ENCODE measurements at places on chromosomes 16 and 17.

- no peak for DNase-seq
Observed at GRCh38 chr17:14688134-14688533, 387.3 kb downstream of the HS3ST3B1 start.

GRCh38 chr17:66313995-66314659 lies 11.7 kb downstream of the PRKCA start:
- DNase-seq: no peak

DNA sequence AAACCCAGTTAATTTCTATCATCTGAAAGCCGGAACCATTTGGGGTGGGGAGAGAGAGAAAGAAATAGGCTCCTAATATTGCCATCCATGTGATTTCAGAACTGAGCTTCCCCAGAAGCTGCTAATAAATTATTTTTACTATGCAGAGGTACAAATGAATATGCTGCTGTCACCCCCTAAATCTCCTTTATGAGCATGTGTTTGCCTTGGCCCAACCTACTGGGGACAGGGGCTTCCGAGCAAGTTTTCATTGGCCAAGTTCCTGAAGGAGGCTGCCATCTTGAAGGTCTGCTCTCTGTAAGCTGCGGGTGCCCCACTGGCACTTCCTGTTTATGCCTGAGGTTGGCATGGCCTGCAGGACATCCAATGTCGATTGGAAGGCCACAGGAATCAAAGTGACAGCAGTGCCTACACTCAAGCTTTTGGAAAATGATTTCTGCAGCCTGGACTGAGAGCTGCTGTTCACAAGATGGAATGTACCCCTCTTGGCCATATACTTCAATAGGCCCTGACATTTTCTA lies 194.7 kb downstream of the XYLT1 start:
- DNase-seq: no peak

DNA sequence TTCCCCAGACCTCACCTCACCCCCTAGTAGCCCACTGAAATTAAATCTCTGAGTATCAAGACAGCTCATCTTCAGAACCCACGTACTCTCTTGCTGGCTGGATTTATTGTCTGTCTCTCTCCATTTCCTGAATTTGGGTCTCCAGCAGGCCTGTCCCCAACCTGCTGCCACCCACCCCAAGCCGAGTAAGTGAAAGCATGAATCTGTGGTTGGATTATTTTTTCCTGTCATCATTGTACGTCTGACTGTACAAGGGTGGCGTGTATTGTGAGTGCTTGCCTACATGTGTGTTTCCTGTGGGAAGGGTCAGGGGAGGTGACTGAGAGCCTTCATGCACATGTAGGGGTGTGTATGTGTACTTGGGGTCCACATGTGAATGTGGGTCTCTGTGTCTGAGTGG lies 5.4 kb downstream of the TNP2 start:
- no peak for DNase-seq

DNA sequence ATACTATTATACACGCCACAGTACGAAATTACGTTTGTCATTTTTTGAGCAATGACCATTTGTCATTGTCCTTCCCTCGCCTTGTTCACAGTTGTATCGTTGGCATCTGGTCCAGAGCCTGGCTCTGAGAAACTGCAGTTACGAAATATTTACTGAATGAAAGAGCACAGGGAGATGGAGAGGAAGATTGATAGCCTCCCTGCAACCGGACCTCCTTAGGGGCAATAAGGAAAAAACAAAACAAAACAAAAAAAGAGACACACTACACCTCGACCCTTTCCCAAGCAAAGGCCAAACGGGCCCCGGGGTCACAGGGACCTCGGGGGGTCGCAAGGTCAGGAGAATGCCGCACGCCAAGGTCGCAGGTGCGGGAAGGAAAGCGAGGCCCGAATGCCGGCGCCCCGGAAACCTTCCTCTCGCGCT lies 857 bp downstream of the GOT2 start:
- DNase-seq: no peak

GRCh38 chr17:31568539-31568938 lies 177.1 kb downstream of the RAB11FIP4 start:
- DNase-seq: no peak

GRCh38 chr16:73220836-73221235 lies 172.9 kb upstream of the ZFHX3 start:
- no peak for DNase-seq

DNA sequence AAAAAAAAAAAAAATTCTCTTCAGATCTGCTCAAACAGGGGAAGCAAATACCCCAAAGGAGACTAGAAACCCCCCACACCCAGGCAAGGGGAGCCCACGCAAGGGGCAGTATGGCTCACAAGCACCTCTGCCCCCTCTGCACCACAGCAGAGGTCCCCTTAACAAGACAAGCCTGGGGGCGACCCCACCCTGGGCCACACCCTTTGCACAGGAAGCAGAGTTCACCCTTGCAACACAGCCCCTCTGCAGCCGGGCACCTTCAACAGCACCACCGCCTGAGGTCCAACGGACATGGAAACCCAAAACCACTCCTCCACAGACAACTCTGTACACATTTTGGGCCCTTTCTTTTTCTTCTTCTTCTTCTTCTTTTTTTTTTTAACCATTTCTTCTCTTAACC lies 12.8 kb downstream of the AXIN1 start:
- DNase-seq: no peak

GRCh38 chr17:59311051-59311468 lies 20.4 kb upstream of the YPEL2 start:
- no peak for DNase-seq

GRCh38 chr17:2030779-2031163 lies 818 bp downstream of the DPH1 start:
- DNase-seq: no peak

GRCh38 chr16:81838794-81839193 lies 59.7 kb downstream of the PLCG2 start:
- DNase-seq: no peak

- no peak for DNase-seq
Observed at GRCh38 chr16:11238272-11239202, 17.5 kb downstream of the SOCS1 start.

DNA sequence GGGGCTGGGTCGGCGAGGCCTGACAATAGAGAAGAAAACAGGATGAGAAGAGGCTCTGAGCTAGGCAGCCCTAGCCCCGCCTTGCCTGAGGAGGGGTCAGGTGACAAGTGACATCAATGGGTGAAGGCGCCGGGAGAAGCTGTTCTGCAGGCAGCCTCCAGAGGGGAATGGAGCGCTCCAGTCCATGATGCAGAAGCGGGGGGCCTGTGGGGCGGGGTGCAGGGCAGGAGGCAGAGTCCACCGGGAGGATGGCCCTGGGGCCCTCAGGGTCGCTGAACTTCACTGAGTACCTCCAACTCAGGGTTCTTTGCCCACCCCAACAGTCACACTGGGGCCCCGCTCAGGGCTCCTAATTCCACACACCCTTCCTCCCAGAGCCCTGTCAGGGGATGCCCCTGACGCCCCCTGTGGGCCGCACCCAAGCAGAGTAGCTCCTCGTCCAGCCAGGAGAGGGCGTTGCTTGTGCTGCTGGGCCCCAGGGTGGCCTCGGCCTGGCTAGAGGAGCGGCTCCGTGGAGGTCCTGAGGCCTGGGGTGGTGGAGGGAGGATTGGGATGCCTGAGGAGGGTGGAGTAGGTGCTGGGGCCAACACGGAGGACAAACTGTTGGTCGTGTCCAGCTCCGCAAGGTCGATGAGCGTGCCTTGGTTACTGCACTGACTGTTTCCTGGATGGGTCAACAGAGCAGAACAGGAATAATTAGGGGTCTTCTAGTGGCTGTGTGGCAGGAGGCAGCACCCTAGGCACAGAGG lies 20.8 kb downstream of the GGA3 start:
- peak; percentile 20 for DNase-seq

- DNase-seq: no peak
Observed at GRCh38 chr16:49498264-49498663, 124.7 kb downstream of the C16orf78 start.

GRCh38 chr17:28842282-28843012 lies at the start of gene FAM222B:
FAM222B (minus strand) TSS chr17:28842790; CDS start chr17:28766667, 76,123 bp downstream.
- DNase-seq: peak; percentile 76

DNA sequence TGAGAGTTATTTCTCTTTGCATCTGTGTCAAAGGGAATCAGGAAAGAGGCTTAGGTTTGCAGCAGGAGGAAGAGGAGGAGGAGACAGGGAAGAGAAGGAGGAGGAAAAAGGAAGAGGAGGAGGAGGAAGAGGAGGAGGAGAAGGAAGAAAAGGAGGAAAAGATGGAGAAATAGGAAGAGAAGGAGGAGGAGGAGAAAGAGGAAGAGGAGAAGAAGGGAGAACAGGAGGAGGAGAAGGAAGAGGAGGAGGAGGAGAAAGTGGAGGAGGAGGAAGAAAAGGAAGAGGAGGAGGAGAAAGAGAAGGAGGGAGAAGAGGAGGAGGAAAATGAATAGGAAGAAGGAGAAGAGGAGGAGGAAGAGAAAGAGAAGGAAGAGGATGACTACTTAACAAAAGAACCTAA lies 459.1 kb downstream of the GRIN2A start:
- no peak for DNase-seq

DNA sequence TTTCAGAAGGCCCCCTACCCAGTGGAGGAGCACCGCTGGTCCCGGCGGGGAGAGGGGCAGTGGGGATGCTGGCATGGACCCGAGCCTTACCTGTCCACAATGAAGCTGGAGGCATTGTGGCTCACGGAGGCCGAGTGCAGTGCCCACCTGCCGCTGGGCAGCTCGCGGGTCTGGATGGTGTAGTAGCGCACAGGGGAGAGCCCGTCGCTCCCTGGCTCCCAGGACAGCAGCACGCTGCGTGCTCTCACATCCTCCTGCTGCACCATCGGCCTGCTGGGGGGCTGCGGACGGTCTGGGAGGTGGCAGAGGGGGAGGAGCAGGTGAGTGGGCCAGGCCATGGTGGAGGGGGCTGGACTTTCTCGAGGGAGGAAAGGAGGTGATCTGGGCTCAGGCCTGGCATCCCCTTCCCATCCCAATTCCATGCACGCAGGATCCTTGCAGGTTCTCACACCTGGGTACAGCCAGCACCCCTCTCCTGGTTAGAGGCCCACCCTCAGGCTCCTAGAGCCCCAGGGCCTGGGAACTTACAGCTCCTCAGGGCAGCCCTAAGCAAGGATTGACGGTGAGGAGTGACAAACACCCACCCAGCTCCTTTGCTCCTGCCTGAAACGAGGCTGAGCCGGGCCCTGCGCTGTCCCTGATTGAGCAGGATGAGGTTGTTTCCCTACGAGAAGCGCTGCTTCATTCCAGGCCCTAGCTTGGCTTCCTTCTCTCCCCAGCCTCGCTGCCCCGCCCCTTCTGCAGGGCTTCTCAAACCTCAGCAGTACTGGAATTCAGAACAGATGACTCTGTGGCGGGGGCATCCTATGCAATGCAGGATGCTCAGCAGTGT lies 76.2 kb upstream of the CDC42EP4 start:
- DNase-seq: no peak

DNA sequence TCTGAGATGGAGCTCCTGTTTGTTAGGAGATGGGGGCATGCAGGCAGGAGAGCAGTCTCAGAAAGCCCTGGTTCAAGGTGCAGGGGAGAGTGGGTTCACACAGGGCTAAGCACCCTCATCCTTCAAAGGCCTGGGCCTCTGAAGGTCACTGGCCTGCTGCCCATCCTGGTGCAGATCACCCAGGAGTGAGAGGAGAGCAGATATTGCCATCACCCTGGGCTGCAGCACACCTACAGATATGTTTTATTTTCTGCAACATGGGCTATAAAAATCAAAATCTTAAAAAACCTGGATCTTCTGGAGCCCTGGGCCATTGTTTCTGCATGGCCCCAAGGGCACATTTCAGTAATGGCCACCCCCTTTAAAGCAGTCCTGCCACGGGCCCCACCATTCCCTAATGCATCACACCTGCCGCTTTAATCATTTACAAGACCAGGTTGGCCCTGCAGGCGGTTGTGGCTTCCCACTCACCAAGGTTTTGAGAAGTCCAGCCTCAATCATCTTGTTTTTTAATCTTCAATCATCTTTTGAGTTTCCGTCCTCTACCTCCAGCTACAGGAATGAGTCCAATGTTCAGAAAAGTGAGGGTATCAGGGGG lies 20.4 kb upstream of the NUP93 start:
- DNase-seq: no peak

DNA sequence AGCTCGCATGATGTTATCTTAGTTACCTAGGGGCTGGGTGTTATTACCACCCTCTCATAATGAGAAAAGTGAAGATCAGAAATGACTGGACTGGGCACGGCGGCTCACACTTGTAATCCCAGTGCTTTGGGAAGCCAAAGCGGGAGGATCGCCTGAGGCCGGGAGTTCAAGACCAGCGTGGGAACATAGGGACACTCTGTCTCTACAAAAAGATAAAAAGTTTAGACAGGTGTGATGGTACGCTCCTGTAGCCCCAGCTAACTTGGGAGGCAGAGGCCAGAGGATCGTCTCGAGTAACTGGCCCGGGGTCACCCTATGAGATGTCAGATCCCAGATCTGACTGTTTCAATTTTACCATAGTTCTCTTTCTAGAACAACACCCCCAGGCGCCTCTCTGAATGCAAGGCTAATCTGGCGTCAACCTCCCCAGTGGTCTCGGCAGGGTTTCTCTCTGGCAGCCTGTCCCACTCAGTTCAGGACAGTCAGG lies 1.9 kb upstream of the CCDC102A start:
- DNase-seq: no peak

GRCh38 chr16:2278272-2278608 lies 10.3 kb upstream of the RNPS1 start:
- no peak for DNase-seq

- no peak for DNase-seq
Observed at GRCh38 chr17:29212681-29213121, 32.5 kb upstream of the MYO18A start.

DNA sequence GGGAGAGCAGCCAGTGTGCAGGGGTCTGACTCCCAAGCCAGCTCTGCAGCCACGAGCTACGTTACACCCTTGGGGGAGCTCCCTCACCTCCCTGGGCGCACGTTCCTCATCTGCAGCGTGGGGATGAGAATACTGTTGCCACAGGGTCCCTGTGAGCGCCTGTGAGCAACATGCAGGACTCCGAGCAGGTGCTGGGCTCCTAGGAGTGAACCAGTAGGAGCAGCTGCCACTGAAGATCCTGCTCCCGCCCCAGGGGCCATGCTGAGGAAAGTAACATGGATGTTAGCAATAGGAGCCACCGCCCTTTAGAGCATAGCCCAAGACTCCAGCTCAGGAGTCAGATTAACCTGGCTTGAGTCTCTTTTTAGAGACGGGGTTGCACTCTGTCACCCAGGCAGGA lies 15.9 kb downstream of the DNAAF1 start:
- DNase-seq: no peak

DNA sequence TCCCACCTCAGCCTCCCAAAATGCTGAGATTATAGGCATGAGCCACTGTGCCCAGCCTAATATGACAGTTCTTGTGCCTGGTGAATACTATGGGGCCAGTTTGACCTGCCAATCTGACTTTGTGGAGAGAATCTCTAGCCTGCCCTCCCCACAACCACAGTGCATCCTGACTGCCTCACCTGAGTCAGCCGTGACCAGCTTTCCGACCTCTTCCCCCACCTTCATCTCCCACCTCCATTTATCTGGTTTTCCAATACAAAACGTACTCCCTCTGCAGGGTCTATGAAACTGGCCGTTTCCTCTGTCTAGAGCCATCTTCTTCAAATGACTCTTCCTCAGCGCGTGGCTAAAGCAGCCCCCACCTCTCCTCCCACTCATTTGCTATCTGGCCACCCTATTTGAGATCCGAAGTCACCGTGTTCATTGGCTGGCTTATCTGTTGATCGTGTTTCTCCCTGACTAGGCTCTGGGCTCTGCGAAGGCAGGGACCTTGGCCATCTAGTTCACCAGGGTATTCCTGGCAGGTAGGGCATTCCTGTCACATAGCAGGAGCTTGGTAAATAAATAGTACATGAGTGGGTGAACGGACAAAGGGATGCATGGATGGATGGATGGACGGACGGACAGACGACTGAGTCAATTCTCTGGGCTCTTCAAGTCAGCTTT lies 22.3 kb upstream of the PLLP start:
- DNase-seq: no peak

- DNase-seq: no peak
Observed at GRCh38 chr17:17076066-17076465, 33.8 kb downstream of the MPRIP start.

- no peak for DNase-seq
Observed at GRCh38 chr17:1126250-1126797, 53.5 kb downstream of the ABR start.
